ENCODE measurements at places on chromosomes 2 and 18.

DNA sequence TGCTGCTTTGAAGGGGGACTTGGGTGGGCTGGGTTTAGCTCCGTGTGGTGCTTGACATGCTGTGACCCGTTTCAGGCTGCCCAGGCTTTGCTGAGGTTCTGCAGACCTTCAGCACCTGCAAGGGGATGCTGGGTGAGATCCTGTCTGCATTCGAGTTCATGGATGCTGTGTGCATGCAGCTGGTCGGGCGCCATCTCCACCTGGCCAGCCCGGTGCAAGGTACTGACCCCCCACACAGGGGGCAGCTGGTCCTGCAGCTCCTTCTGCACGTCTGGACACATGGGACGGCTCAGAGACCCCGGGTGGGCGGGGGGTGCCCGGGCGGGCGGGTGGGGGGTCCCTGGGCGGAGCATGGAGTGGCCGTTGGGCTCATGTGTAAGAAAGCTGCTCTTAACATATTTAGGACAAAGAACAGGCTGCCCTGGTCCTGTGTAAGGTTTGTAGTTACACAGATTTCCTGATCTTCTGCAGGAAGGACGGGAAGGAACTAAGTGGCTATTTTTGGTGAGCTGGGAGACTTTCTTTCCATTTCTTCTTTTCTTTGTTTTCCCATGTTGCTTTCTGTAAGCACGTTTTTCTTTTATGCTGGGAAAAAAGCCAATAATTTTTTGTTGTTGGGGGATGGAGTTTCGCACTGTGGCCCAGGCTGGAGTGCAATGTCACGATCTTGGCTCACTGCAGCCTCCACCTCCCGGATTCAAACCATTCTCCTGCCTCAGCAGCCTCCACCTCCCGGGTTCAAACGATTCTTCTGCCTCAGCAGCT is 15.8 kb downstream of the D2HGDH start:
- peaks cover 70% of the 10 kb centered on the region for H3K36me3 ChIP-seq
- no peak overlapping the region for H3K27ac ChIP-seq

DNA sequence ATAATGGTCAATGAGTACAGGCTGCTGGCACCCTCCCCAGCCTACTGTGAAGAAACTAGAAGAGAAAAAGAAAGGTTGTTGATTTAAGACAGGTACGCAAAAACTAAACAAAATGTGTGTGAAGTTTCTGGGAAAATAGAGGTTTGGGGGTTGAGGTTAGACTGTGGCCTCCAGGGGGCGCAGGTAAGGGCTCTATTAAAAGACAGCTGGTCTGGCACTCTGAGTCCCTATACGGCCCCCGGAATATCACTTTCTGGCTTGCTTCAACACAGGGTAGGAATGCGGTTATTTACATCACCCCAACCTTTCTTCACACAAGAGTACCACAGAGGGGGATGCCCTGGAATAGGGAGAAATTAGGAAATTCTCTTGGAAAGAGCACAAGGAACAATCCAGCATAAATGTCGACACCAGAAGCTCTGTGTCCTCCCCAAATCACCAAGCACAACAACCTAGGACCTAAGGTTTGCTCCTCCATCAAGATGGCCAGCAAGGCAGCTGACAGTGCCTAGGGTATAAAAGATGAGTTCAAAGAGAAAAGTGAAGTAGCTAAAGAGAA is 480.8 kb upstream of the KLHL29 start:
- no peaks in the 10 kb centered on the region for H3K4me1 ChIP-seq
- no peak for DNase-seq
- H3K4me3 ChIP-seq: no peak overlapping the region
- H3K27me3 ChIP-seq: no peaks in the 10 kb centered on the region
- no peak overlapping the region for H3K27ac ChIP-seq

GRCh38 chr2:220948579-220948978 is 623.5 kb downstream of the EPHA4 start:
- H3K27me3 ChIP-seq: no peaks in the 10 kb centered on the region
- no peak overlapping the region for H3K4me3 ChIP-seq
- H3K27ac ChIP-seq: no peak overlapping the region
- no peak for DNase-seq
- H3K4me1 ChIP-seq: no peaks in the 10 kb centered on the region
- H3K36me3 ChIP-seq: no peaks in the 10 kb centered on the region

GRCh38 chr2:157155992-157156391 is 101.5 kb upstream of the GALNT5 start:
- H3K27me3 ChIP-seq: no peaks in the 10 kb centered on the region
- no peaks in the 10 kb centered on the region for H3K36me3 ChIP-seq
- no peak for DNase-seq
- no peak overlapping the region for H3K4me3 ChIP-seq

DNA sequence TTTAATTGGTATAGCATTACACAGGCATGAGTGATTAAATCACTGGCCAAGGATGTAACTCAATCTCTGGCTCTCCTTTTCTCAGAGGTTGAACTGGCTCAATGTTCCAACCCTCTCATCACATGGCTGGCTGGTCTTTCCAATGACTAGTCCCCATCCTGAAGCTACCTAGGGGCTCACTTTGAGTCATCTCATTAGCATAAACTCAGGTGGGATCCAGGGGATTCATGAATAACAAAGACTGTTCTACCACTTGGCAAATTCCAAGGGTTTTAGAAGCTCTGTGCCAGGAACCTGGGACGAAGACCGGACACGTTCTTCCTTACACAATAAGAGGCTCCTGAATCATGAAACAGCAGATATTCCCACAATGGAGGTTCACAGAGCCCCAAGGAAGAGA is 145.0 kb upstream of the SPATS2L start:
- peaks cover 5% of the 10 kb centered on the region for H3K4me1 ChIP-seq
- no peak overlapping the region for H3K27ac ChIP-seq
- H3K36me3 ChIP-seq: no peaks in the 10 kb centered on the region
- DNase-seq: no peak
- H3K4me3 ChIP-seq: no peak overlapping the region

- no peak overlapping the region for H3K27ac ChIP-seq
These were observed 12.6 kb downstream of the PPP1R1C start for GRCh38 chr2:181998041-181998835.

- no peaks in the 10 kb centered on the region for H3K36me3 ChIP-seq
- H3K27me3 ChIP-seq: no peaks in the 10 kb centered on the region
- DNase-seq: no peak
- no peak overlapping the region for H3K27ac ChIP-seq
These were observed 78.5 kb downstream of the RBM43 start for GRCh38 chr2:151182899-151183809.

DNA sequence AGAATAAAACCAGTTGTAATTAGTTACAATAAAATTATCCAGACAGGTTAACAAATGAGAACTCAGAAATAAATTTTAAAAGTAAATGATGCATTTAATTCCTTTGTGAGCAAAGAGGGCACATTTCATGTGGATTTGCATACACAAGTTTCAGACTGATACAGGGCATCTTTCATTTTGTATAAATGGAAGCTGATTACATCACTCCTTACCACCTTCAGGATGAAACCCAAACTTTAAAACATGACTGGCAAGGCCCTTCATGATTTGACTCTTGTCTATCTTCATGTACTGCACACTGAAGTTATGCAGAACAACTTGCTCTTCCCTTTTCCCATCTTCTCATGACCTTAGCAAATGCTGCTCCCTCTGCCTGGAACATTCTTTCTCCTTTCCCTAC is 26.9 kb downstream of the EFEMP1 start:
- no peak overlapping the region for H3K4me3 ChIP-seq
- no peaks in the 10 kb centered on the region for H3K27me3 ChIP-seq
- H3K4me1 ChIP-seq: peaks cover 2% of the 10 kb centered on the region

- no peak overlapping the region for H3K27ac ChIP-seq
- peaks cover under 1% of the 10 kb centered on the region for H3K4me1 ChIP-seq
- DNase-seq: no peak
- no peaks in the 10 kb centered on the region for H3K27me3 ChIP-seq
These were observed 272.9 kb upstream of the EPAS1 start for GRCh38 chr2:46024146-46024779.

GRCh38 chr18:28127763-28128658 is 48.9 kb downstream of the CDH2 start:
- H3K36me3 ChIP-seq: peaks cover 3% of the 10 kb centered on the region
- H3K4me1 ChIP-seq: peaks cover 6% of the 10 kb centered on the region

GRCh38 chr18:9433671-9434121 is 41.6 kb upstream of the RALBP1 start:
- DNase-seq: peak; percentile 34
- no peaks in the 10 kb centered on the region for H3K27me3 ChIP-seq
- no peak overlapping the region for H3K27ac ChIP-seq
- H3K4me3 ChIP-seq: no peak overlapping the region
- peaks cover 3% of the 10 kb centered on the region for H3K4me1 ChIP-seq

- no peak overlapping the region for H3K27ac ChIP-seq
- H3K4me1 ChIP-seq: no peaks in the 10 kb centered on the region
These were observed 7.4 kb upstream of the MTERF4 start for GRCh38 chr2:241109210-241110088.

GRCh38 chr2:200786826-200787225 is 24.9 kb upstream of the BZW1 start:
- H3K4me1 ChIP-seq: peaks cover 9% of the 10 kb centered on the region
- no peak overlapping the region for H3K4me3 ChIP-seq
- peak overlapping the region; percentile 52 for H3K27ac ChIP-seq
- H3K36me3 ChIP-seq: no peaks in the 10 kb centered on the region
- H3K27me3 ChIP-seq: no peaks in the 10 kb centered on the region
- peak; percentile 65 for DNase-seq

DNA sequence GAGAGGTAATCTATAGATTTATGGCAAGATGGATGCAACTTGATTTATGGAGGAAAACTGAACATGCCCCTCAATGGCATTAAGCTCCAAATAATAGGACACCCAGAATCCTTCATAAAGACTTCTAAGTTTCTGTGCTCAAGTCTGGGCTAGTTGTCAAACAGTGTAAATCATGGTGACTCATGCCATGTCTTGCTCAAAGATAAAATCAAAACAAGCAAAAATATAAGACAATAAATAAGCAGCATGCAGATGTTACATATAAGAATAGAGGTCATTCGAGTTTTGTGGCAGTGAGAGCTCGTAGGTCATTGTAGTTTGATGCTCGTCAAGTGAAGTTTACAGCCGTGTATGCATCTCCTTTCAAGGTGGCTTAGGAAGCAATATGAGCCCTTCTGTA is 403.2 kb downstream of the THSD7B start:
- no peaks in the 10 kb centered on the region for H3K36me3 ChIP-seq
- peaks cover 6% of the 10 kb centered on the region for H3K4me1 ChIP-seq
- H3K27me3 ChIP-seq: no peaks in the 10 kb centered on the region
- H3K4me3 ChIP-seq: no peak overlapping the region

- peaks cover 19% of the 10 kb centered on the region for H3K4me1 ChIP-seq
- H3K36me3 ChIP-seq: no peaks in the 10 kb centered on the region
- H3K27ac ChIP-seq: no peak overlapping the region
- peak; percentile 95 for DNase-seq
- H3K27me3 ChIP-seq: peaks cover 59% of the 10 kb centered on the region
These were observed 1.8 kb upstream of the NFATC1 start for GRCh38 chr18:79393635-79394533.

- no peak for DNase-seq
- peaks cover 18% of the 10 kb centered on the region for H3K4me1 ChIP-seq
- H3K4me3 ChIP-seq: no peak overlapping the region
- no peaks in the 10 kb centered on the region for H3K36me3 ChIP-seq
These were observed 156.7 kb downstream of the GALNT14 start for GRCh38 chr2:30981510-30981909.

GRCh38 chr2:217944366-217944765 is 58.4 kb downstream of the TNS1 start:
- no peak overlapping the region for H3K4me3 ChIP-seq
- H3K36me3 ChIP-seq: peaks cover 3% of the 10 kb centered on the region
- no peak for DNase-seq
- H3K4me1 ChIP-seq: peaks cover 40% of the 10 kb centered on the region

DNA sequence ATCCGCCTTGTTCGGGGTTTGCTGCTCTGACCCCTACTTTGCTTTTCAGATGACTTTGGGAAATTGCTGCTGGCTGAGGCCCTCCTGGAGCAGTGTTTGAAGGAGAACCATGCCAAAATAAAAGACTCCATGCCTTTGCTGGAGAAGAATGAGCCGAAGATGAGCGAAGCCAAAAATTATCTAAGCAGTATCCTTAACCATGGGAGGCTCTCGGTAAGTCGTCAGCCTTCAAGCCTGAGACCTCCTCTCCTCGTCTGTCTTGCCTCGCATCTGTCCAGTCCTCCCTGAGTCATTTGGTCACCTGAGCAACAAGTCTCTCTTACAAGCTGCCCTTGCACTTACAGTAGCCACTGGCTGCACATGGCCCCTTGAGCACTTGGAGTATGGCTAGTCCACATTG is 34.7 kb upstream of the MCFD2 start:
- peaks cover 28% of the 10 kb centered on the region for H3K36me3 ChIP-seq
- no peak overlapping the region for H3K27ac ChIP-seq
- H3K4me1 ChIP-seq: peaks cover 11% of the 10 kb centered on the region
- no peak overlapping the region for H3K4me3 ChIP-seq
- no peak for DNase-seq
- no peaks in the 10 kb centered on the region for H3K27me3 ChIP-seq

DNA sequence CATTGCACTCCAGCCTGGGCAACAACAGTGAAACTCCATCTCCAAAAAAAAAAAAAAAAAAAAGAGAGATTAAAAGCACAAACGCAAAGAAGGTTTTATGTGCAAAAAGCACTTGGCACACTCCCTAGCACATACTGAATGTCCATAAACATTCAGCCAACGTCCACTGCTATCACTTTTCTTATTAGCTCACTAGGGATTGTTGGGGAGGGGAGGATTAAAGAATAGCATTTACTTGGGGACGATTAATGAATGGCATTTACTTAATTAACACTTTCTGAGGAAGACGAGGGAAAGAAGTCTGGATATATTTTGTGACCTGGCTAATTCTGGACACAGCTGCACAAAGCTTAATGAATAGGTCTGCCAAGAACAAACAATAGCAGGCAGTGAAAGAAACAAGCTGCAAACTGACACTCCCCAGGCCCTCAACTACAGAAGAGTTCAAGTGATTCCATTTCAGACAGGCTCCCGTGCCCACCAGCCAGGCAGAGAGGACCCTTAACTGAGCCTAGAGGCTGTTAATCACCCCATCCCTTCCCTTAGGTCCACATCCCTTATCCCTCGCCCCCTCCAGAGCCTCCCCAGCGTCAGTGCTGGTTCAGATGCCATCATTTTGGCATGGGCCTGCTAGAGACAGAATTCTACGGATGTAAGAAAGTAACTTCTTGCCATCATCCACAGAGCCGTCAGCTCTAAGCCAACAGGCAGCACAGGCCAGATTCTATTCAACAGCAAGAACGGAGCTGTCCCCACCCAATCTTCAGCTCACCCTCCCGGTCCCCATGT is 7.4 kb downstream of the CYB5A start:
- H3K27ac ChIP-seq: no peak overlapping the region
- no peak for DNase-seq
- H3K4me1 ChIP-seq: peaks cover 10% of the 10 kb centered on the region
- no peaks in the 10 kb centered on the region for H3K27me3 ChIP-seq
- H3K4me3 ChIP-seq: peak overlapping the region; percentile 36

- no peak for DNase-seq
- no peak overlapping the region for H3K27ac ChIP-seq
- peaks cover 2% of the 10 kb centered on the region for H3K27me3 ChIP-seq
- H3K4me1 ChIP-seq: no peaks in the 10 kb centered on the region
- no peak overlapping the region for H3K4me3 ChIP-seq
These were observed 41.6 kb downstream of the ANKRD44 start for GRCh38 chr2:197268786-197269584.
